Stimulated activated naive CD8-positive, alpha-beta T cell treated with anti-CD3 and anti-CD28 coated beads, Interleukin-15, amount 100 ng/mL, for 72 hours (primary cell): ENCODE measurements at places on chromosomes 6 and 20.

DNA sequence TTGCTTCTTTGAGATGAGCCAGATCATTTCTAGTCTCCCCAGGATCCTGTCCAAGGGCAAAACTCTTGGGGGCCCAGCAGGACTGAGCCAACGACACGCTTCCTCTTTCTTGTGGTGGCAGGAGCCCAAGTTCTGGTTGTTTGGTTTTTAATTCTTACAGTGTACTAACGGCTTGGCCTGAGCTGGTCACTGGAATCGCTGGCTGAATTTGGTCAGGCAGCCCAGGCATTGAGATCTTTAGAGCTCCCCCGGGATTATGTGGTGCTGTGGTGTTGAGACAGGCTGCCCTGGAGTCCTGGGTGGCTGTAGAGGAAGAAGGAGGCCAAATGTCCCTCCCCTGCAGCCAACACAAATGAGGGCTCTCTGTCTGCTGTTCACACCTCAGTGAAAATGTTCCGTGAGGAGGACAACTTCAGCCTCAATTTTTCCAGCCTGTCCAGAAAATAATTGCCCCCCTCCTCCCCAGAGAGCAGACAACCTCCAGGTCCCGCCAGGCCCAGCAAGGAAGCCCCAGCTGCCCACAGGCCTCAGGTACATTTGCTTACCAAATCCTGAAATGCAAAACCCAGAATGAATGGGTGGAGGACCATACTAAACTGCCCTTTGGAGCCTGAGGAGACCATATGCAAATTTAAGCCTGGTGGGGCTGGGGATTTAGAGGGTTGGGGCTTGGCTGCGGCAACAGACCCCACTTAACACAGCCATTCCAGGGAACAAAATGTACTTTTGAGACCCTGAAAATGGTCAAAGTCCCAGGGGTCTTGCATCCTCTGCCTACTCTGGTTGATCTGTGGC, 23.6 kb downstream of the BNIP5 start:
- no peak for DNase-seq

GRCh38 chr6:45552536-45552935, 174.8 kb upstream of the SUPT3H start:
- no peak for DNase-seq

DNA sequence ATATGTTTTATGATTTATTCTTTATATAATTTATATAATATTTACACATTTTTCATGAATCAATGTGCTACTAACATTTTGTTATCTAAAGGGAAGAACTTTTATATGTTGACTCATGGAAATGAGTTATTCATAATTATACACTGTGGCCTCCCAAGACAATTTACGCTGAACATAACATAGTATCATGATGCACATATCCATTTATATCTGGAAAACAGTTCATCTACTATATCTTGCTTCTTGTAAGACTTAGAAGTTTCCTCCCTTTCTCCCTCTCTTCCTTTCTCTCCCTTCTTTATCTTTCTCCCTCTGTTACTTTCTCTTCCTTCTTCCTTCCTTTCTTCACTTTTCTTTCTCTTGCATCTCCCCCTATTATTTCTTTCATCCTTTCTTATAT, 1.1 kb upstream of the EYS start:
- DNase-seq, result no peak

DNA sequence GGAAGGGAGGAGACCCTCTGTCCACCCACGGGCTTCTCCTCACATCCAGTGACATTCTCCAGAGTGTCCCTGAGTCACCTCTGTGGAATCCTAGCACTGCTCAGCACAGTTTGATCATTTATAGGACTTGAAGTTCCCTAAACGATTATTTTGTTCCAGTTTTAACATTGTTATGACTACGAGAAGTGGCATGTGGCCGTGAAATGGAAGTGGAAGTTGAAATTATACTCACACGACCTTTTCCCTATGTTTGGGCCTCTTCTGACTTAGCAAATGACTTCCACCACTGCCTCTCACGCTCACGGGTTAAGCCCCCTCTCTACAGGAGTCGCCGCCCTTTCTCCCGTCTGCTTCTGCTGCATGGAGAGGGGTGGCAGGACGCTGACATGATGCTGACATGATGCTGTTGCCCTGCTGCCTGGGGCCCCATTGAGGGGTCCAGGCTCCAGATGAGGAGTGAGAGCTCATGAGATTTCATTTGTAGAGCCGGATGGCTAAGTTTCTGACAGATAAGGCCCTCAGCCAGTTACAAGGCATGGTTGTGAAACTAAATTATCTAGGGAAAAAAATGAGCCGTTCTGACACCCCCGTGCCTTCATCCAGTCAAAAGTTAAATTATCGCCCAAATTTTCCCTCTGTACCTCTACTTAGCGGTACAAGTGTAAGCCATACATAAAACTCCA, 153.6 kb upstream of the UST start:
- DNase-seq, result no peak

DNA sequence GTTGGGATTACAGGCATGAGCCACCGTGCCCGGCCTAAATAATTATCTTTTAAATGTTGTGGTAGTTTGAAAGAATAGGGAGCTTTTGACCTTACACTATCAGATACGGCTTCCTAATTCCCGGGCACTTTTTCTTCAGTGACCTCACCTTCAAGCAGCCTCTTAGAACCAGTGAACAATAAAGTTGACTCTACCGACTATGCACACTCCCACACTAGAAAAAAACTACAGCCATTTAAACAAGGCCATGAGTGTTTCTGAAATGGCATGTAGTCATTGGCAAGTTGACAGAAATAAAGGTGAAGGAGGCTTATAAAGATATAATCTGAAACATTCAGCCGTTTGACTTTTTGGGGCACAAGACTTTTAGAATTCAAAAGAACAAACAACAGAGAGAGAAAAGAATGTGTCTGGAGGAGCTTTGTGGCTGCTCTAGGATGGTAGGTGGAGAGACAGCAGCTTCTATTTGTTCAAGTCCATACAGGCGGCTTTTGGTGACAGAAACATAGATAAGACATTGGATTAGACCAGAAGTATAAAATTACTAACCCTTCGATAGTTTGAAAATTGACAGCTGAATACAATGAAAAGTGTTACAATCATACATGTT, 75.2 kb downstream of the GJA1 start:
- no peak for DNase-seq

- DNase-seq, result no peak
Measured at GRCh38 chr6:41784581-41785171, 2.8 kb upstream of the TOMM6 start.

DNA sequence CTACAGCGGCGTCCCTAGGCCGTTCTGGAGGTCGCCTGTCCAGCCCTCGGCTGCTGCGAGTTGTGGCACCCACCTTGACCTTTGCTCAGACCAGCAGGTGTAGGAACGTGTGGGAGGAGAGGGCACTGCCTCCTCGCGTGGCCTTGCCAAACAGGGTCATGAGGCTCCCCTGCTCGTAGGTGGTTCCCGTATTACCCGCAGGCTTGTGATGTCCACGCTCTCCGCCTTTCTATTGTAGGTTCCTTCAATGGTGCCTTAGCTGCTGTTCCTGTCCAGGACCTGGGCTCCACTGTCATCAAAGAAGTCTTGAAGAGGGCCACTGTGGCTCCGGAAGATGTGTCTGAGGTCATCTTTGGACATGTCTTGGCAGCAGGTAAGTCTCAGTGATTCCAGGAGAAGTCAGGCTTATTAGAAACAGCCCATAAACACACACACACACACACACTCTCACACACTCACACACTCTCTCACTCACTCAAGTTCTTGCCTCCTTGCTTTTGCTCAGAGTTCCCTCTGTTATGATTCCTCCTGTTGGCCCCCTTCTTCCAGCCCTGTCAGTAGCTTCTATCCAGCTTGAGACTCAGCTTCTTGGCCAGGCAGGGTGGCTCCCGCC, 942 bp downstream of the ACAT2 start:
- no peak for DNase-seq

DNA sequence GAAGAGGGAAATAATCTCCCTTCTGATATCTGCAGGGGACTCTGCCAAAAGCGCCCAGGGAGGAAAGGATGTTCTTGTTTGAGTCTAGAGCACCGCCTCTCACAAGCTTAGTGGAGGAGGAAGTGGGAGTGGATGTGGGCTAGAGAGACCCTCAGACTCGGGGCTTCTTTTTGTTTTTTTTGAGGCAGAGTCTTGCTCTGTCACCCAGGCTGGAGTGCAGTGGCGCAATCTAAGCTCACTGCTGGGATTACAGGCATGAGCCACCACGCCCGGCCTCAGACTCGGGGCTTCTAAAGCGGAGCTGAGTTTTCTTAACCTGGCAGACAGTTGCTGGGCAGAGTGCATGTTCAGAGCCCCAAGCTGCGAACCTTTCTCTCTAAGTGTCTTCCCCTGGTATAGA, 310.8 kb downstream of the BMP7 start:
- no peak for DNase-seq
